ENCODE measurements at places on chromosomes 11 and 22. TPM values are rescaled to one million over a fixed set of nuclear protein-coding genes. Genes with fewer than 3 reads are reported as not detected.

DNA sequence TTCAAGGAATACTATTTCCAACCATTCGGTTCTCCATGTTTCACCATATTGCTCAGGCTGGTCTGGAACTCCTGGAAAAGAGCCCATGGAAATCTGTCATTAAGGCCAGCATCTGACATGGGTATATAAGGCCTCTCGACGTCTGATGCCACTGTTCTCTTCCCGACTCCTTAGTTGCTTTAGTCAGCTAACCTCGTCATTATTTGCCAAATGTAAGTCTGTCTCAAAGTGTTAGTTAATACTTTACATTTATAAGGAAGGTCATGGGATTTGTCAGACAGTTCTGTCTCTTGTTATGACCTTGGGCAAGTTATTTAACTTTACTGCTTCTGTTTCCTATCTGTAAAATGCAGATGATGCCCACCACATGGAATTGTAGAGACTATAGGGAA lies 1.6 kb downstream of the MRPL48 start:
- DNase-seq: no peak

GRCh38 chr22:47295982-47296381 lies 533.5 kb downstream of the TBC1D22A start:
- DNase-seq: no peak

The C11orf52 gene
- polyA plus RNA-seq: 11.0 TPM

GRCh38 chr11:2072551-2073261 lies 66.5 kb downstream of the IGF2 start:
- DNase-seq: no peak

DNA sequence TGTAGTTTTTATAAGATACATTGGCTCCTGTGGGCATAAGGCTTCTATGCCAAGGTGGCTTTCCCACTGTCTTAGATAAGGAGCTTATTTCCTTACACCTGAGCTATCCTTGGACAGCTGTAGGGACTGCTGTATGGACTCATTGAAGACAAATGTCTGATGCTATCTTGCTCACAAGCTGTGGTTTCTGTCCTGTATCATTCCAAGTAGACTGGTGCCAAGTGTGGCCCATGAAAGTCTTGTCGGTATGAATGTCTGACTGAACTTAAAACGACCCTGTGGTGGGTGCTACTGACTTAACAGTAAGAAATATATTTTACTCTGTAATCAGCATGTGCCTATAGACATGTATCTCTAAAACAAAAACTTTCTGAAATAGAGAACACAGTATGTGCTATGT lies 45.0 kb downstream of the LARGE2 start:
- no peak for DNase-seq

The SCGB2A2 gene
- polyA plus RNA-seq: not detected

- DNase-seq: no peak
These were observed 62.2 kb downstream of the CLMP start for GRCh38 chr11:123132881-123133280.

- no peak for DNase-seq
These were observed 10.2 kb downstream of the TUBA8 start for GRCh38 chr22:18120857-18121256.

The APOBEC3C gene
- 10.8 TPM for polyA plus RNA-seq

The MMP3 gene
- not detected for polyA plus RNA-seq

The MRGPRE gene
- not detected for polyA plus RNA-seq
